ENCODE measurements at places on chromosomes 5 and 9.
A peak's percentile ranks its signal among the peaks of the same experiment; 100 is the strongest.

DNA sequence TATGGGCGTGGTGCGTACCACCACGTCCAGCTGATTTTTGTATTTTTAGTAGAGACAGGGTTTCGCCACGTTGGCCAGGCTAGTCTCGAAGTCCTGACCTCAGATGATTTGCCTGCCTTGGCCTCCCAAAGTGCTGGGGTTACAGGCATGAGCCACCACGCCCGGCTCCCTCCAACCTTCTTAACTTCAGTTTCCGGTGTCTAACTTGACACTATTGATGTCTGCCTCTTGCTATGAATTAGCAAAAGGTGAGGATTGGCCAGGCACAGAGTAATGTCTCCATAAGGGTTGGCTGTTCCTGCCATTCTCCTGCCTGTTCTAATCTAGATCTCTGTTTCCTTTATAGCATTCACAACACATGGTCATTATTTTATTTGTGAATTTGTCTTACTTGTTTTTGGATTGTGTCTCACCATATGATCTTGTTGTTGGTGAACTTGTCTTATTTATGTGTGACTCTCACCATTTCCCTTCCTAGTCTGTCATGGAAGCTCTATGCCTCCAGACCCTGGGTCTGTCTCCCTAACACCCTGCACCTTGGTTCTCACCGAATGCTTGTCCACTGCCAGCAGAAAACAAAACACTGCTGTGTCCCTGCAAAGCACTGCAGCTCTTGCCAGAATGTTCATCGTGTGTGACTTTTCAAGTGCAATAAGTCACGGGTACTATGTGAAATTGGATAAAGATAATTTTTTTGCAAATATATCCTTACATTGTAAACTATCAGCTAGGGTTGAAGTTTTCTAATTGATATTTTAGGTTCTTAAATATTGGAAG is 26.0 kb downstream of the BASP1 start:
- no peak overlapping the region for H3K4me3 ChIP-seq
- no peaks in the 10 kb centered on the region for H3K36me3 ChIP-seq

- DNase-seq, result no peak
- H3K36me3 ChIP-seq, result no peaks in the 10 kb centered on the region
- H3K27ac ChIP-seq, result no peak overlapping the region
- no peaks in the 10 kb centered on the region for H3K27me3 ChIP-seq
- no peaks in the 10 kb centered on the region for H3K4me1 ChIP-seq
Measured at GRCh38 chr9:33380390-33381094, 21.8 kb downstream of the AQP7 start.

- H3K36me3 ChIP-seq, result no peaks in the 10 kb centered on the region
- H3K4me3 ChIP-seq, result no peak overlapping the region
- no peaks in the 10 kb centered on the region for H3K27me3 ChIP-seq
- H3K27ac ChIP-seq, result peak overlapping the region; percentile 51
- DNase-seq, result peak; percentile 33
Measured at GRCh38 chr5:110096419-110096818, 406.7 kb downstream of the MAN2A1 start.

- no peak overlapping the region for H3K4me3 ChIP-seq
- no peaks in the 10 kb centered on the region for H3K36me3 ChIP-seq
- H3K27me3 ChIP-seq, result no peaks in the 10 kb centered on the region
- H3K4me1 ChIP-seq, result no peaks in the 10 kb centered on the region
- no peak overlapping the region for H3K27ac ChIP-seq
- no peak for DNase-seq
Measured at GRCh38 chr5:90902651-90903386, 344.2 kb downstream of the ADGRV1 start.

DNA sequence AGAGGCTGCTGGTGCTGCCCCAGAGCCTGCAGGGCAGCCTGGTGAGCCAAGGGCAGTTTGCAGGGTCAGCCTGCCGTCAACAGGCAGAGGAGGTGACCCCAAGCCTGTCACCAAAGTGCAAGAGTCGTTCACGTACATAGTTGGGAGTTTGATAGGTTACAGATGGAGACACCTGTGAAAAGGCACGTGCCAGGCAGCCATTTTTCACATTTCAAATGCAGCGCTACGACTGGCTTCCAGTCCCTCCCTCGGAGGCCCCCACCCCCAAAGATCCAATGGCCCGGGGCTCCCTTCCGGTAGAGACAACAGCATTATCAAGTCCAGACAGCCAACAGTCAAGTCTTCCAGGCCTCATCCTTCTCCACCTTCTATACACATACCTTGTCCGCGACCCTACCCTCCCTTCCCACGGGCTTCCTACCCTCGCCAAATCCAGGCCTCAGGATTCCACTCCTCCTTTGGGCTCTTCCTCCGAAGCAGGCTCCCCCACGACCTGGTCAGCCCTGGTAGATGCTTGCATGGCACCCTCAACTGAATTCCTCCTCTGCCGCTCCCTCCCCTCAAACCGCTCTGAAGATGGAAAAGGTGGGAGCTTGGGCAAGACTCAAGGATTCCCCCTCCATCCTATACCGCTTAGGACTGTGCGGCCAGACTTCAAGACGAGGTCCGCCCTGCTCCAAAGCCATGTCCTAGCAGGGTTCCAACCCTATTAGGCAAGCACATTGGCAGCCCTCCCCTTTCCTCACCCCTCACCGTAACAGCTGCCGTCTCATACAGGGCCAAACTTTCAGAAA is 13.2 kb downstream of the HNRNPH1 start:
- H3K27me3 ChIP-seq, result no peaks in the 10 kb centered on the region
- H3K27ac ChIP-seq, result no peak overlapping the region
- peaks cover 10% of the 10 kb centered on the region for H3K4me1 ChIP-seq
- H3K36me3 ChIP-seq, result peaks cover 91% of the 10 kb centered on the region
- H3K4me3 ChIP-seq, result no peak overlapping the region

- no peaks in the 10 kb centered on the region for H3K36me3 ChIP-seq
- H3K4me1 ChIP-seq, result no peaks in the 10 kb centered on the region
- no peak for DNase-seq
- H3K4me3 ChIP-seq, result no peak overlapping the region
- no peak overlapping the region for H3K27ac ChIP-seq
Measured at GRCh38 chr9:133771486-133772482, 33.6 kb upstream of the SARDH start.

DNA sequence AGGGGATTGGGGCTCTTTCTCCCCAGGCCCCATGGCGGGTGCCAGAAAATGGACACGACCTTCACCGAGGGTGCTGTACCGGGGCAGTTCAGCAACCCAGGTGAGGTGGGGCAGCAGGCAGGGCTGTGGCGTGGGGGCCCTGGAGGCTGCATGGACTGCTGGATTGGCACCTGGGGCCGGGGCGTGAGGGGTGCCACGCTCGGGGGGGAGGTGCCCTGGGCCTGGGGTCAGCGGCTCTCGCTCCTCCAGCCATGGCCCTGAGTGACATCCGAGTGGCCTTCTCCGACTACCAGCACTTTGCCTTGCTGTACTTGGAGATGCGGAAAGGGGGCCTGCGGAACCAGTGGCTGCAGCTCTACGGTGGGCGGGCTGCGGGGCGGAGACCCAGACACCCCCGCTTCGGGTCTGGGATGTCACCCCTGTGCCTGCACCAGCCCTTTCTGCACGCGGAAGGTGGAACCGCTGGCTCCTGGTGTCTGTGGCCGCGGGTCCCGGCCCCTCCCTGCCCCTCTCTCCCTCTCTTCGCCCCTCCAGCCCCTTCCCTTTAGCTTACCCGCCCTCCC is 1.8 kb downstream of the LCNL1 start:
- no peaks in the 10 kb centered on the region for H3K4me1 ChIP-seq
- DNase-seq, result no peak
- H3K27ac ChIP-seq, result no peak overlapping the region
- no peaks in the 10 kb centered on the region for H3K27me3 ChIP-seq

DNA sequence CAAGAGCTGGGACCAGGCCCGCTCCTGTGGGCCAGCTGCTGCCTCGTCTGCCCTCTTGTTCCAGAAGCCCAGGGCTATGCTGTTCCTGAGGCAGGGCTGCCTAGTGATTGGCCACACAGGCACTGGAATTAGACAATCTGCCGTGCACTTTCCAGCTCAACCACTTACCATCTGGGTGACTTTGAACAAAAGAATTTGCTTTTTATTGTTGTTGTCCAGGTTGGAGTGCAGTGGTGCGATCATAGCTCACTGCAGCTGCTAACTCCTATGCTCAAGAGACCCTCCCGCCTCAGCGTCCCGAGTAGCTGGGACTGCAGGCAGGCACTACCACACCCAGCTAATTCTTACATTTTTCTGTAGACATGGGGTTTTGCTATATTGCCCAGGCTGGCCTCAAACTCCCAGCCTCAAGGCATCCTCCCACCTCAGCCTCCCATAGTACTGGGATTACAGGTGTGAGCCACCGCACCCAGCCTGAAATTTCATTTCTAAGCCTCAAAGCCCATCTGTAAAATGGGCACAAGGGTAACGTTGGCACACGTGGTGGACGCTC is 1.2 kb upstream of the NEK6 start:
- DNase-seq, result no peak
- no peaks in the 10 kb centered on the region for H3K27me3 ChIP-seq
- H3K4me3 ChIP-seq, result no peak overlapping the region

- peaks cover 16% of the 10 kb centered on the region for H3K36me3 ChIP-seq
- H3K4me3 ChIP-seq, result no peak overlapping the region
- peaks cover 9% of the 10 kb centered on the region for H3K4me1 ChIP-seq
- no peaks in the 10 kb centered on the region for H3K27me3 ChIP-seq
- DNase-seq, result no peak
- no peak overlapping the region for H3K27ac ChIP-seq
Measured at GRCh38 chr5:109704282-109704952, 14.7 kb downstream of the MAN2A1 start.

GRCh38 chr5:101966476-101966875 is 329.6 kb downstream of the SLCO4C1 start:
- no peak overlapping the region for H3K27ac ChIP-seq
- H3K4me3 ChIP-seq, result no peak overlapping the region
- no peaks in the 10 kb centered on the region for H3K36me3 ChIP-seq
- H3K27me3 ChIP-seq, result no peaks in the 10 kb centered on the region
- DNase-seq, result no peak

DNA sequence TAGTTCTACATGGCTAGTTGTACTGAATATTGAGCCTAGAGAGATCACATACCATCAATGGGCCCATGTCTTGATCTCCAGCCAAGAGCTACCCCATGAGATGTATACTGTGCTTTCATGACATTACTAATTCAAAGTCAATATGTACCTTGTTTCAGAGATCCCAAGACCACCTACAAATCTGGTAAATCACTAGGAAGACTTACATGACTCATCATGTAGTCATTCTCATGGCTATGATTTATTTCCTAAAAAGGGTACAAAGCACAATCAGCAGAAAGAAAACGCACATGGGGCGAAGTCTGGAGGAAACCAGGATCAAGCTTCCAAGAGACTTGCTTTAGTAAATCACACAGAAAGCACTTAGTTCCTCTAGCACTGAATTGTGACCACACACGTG is 103.0 kb downstream of the PCSK5 start:
- no peak overlapping the region for H3K4me3 ChIP-seq
- no peaks in the 10 kb centered on the region for H3K27me3 ChIP-seq
- no peak for DNase-seq
- no peaks in the 10 kb centered on the region for H3K36me3 ChIP-seq
- no peaks in the 10 kb centered on the region for H3K4me1 ChIP-seq
- H3K27ac ChIP-seq, result no peak overlapping the region

GRCh38 chr5:5828619-5829018 is 406.1 kb downstream of the ICE1 start:
- H3K4me3 ChIP-seq, result no peak overlapping the region
- no peaks in the 10 kb centered on the region for H3K36me3 ChIP-seq
- H3K27ac ChIP-seq, result no peak overlapping the region
- H3K4me1 ChIP-seq, result no peaks in the 10 kb centered on the region

- H3K4me3 ChIP-seq, result no peak overlapping the region
- no peaks in the 10 kb centered on the region for H3K4me1 ChIP-seq
- H3K27ac ChIP-seq, result no peak overlapping the region
- H3K27me3 ChIP-seq, result no peaks in the 10 kb centered on the region
- no peak for DNase-seq
Measured at GRCh38 chr5:160923936-160924710, 72.1 kb upstream of the ATP10B start.

GRCh38 chr5:124477062-124477461 is 269.4 kb downstream of the ZNF608 start:
- H3K27me3 ChIP-seq, result no peaks in the 10 kb centered on the region
- no peak for DNase-seq

GRCh38 chr5:3006961-3007551 is 255.6 kb upstream of the IRX2 start:
- H3K27me3 ChIP-seq, result no peaks in the 10 kb centered on the region
- peaks cover 20% of the 10 kb centered on the region for H3K4me1 ChIP-seq
- no peak for DNase-seq
- H3K27ac ChIP-seq, result no peak overlapping the region
- H3K36me3 ChIP-seq, result no peaks in the 10 kb centered on the region

GRCh38 chr5:133652951-133653759 is 40.8 kb upstream of the FSTL4 start:
- no peak overlapping the region for H3K27ac ChIP-seq
- H3K4me1 ChIP-seq, result no peaks in the 10 kb centered on the region
- H3K4me3 ChIP-seq, result no peak overlapping the region
- peaks cover 17% of the 10 kb centered on the region for H3K27me3 ChIP-seq
- no peaks in the 10 kb centered on the region for H3K36me3 ChIP-seq

GRCh38 chr5:1887588-1888360 is 5.0 kb upstream of the IRX4 start:
- no peaks in the 10 kb centered on the region for H3K4me1 ChIP-seq
- no peaks in the 10 kb centered on the region for H3K36me3 ChIP-seq
- no peak overlapping the region for H3K27ac ChIP-seq
- no peak for DNase-seq

DNA sequence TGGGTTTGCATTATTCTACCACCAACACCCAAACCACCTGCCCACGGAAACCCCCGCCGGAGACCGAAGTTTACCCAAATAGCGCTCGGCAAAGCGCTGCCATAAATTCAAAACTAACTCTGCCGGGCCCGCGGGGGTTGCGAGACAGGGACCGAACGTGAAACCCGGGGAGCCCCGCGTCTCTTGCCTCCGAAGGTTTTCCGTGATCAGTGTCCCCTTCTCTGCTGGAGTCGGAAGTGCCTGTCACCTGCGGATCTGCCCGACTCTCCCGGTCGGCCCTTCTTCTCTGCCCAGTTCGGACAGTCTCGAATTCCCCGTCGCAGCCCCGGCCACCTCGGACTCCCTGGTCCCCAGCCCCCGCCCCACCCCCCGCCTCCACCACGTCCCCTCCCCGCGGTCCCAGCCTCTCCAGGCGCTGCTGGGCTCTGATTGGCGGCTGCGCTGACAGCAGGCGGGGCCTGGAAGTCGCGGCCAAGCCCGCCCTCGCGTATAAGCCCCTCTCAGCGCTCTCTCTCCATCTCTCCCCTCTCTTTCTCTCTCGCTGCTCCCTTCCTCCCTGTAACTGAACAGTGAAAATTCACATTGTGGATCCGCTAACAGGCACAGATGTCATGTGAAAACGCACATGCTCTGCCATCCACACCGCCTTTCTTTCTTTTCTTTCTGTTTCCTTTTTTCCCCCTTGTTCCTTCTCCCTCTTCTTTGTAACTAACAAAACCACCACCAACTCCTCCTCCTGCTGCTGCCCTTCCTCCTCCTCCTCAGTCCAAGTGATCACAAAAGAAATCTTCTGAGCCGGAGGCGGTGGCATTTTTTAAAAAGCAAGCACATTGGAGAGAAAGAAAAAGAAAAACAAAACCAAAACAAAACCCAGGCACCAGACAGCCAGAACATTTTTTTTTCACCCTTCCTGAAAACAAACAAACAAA is at the start of gene RORB:
Gene RORB (plus strand): TSS at position 517 of the 929 bp plus-strand sequence. CDS start 642 bp downstream, outside the sequence.
- peaks cover 42% of the 10 kb centered on the region for H3K4me1 ChIP-seq
- H3K27me3 ChIP-seq, result no peaks in the 10 kb centered on the region
- peaks cover 18% of the 10 kb centered on the region for H3K36me3 ChIP-seq
- peak within 1 kb of the TSS; percentile 97 for H3K27ac ChIP-seq
- peak within 1 kb of the TSS; percentile 97 for H3K4me3 ChIP-seq

Data from DND-41 (cell line).